ENCODE measurements at places on chromosomes 4 and X.

DNA sequence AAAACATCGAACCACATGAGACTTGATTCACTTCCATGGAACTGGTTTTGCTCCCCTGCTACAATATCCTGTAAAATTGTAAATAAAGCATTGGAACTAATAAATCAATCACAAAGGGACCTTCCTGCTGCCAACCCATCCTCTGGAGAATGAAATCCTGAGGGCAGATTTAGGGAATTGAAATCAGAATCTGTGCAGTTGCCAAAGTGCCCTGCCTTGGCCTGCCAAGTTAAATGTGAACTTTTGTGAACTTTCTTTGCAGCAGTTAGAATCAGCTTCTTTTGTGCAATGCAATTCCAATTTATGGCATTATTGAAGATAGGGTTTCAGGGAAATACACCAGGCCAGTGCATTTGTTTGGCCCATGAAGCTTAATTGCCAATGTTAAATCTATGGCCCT lies 263.1 kb downstream of the PTTG2 start:
- no peak for DNase-seq

GRCh38 chr4:34417160-34417559 lies 1827.2 kb downstream of the ARAP2 start:
- DNase-seq = no peak

DNA sequence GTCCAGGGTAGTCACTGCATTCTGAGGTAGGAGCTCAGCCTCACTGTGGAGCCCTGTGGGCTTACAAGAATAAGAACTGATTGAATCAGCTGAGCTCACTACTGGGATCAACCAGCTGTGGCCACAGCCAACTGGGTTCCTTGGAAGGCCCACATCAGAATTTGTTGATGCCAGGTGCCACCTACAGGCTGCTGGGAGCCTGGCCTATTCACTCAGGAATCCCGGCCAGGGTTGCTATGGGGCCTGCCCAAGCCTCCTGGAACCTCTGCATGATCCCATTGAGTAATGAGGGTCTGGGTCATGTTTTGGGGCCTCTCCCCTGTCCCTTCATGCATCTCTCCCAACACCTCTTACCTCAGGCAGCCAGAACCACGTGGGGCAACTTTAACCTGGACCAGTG lies 53.9 kb upstream of the KIAA1210 start:
- peak; percentile 10 for DNase-seq

DNA sequence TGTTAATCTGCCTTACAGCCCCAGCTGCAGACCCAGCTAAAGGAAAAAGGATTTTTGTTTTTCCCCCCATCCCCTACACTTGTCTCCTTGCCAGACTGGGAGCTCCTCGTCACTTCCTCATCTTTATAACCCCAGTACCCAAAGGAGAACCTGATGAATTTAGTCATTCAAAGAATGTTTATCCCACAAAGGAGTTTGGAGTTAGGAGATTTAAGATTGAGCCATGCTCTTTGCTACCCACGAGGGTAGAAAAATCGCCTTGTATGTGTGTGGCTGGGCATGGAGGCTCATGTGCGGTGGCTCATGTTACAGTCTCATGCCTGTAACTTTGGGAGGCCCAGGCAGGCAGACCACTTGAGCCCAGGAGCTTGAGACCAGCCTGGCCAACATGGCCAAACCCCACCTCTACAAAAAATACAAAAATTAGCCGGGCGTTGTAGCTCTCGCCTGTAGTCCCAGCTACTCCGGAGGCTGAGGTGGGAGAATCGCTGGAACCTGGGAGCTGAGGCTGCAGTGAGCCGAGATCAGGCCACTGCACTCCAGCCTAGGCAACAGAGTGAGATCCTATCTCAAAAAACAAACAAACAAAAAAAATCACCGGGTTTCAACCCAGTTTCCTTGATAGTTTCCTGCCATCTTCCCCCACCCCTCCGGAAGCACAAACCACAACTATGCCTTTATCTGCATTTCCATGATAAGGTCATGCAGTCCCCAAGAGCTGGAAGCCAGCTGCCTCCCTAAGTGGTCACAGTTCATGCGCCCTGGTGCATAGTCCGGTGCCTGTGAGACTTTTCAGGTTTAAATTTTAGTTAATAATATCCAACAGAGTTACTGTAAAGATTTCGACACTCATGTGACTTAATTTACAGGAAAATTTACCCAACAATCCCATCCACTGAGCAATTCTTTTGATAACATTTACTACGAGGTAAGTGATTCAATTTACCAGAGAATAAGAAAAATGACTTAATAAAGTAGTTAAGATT lies 1.5 kb downstream of the CFAP97 start:
- DNase-seq = peak; percentile 38

DNA sequence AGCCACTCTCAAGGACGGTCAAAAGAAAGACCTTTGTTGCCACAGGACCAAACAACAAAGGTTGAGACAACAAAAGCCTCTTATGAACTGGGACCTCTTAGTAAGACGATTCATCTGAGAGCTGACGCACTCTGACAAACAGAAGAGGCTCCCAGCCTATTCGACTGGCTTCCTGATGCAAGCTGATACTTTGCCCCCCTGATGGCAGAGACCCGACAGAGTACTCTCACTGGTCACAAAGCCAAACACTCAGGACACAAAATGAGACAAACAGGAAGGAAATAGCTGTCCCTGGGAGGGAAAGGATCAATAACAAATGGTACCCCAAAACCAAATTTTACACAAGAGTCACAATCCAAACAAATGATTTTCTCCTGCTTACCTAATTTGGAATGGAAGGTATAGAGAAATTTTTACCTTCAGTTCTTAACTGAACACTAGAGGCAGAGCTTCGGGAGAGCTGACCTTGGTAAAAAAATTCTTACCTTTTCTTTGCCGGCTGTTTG lies 75.2 kb upstream of the PLAC8 start:
- no peak for DNase-seq

GRCh38 chrX:40202456-40202855 lies 104.7 kb upstream of the BCOR start:
- no peak for DNase-seq

- peak; percentile 91 for DNase-seq
Measured at GRCh38 chr4:112270640-112271421, 14.9 kb downstream of the TIFA start.

DNA sequence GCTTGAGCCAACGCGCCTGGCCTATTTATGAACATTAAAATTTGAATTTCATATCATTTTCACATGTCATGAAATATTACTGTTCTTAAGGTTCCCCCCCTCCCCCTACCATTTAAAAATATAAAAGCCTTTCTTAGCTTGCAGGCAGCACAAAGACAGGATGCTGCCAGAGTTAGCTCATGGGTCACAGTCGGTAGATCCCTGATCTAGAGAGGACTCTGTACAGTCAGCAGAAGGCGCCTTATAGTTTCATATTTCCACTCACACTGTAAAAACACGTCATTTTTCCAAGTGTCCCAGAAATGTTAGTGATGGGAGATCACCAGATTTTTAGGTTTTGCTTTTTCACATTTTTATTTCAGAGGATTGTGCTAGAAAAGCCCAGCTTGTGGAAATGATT lies 12.2 kb downstream of the NOCT start:
- no peak for DNase-seq

GRCh38 chr4:26475716-26476115 lies 14.6 kb downstream of the CCKAR start:
- DNase-seq = no peak

Data from ELR (cell line).